ENCODE measurements at places on chromosomes 4 and X. TPM values are rescaled to one million over a fixed set of nuclear protein-coding genes. Genes with fewer than 3 reads are reported as not detected.

NFXL1 gene
- 7.0 TPM for total RNA-seq

SHISA3 gene
- not detected for total RNA-seq

UCP1 gene
- 0.14 TPM for total RNA-seq

PNMA6A gene
- total RNA-seq, result 5.4 TPM

SEC24D gene
- 12.7 TPM for total RNA-seq

ADH1B gene
- total RNA-seq, result not detected

Data from A549 treated with AZD2906 at 1 μM for 4 hours (cell line).